ENCODE measurements at places on chromosomes 6 and 20. TPM values are rescaled to one million over a fixed set of nuclear protein-coding genes. Genes with fewer than 3 reads are reported as not detected.

C6orf15 gene
- polyA plus RNA-seq = not detected

PTK6 gene
- 0.07 TPM for polyA plus RNA-seq

LY6G6F gene
- polyA plus RNA-seq = not detected

KCNQ5 gene
- polyA plus RNA-seq = 0.68 TPM

CDH26 gene
- polyA plus RNA-seq = 2.3 TPM

GNMT gene
- polyA plus RNA-seq = 2.5 TPM

PRDM13 gene
- 0.08 TPM for polyA plus RNA-seq

ULBP3 gene
- 0.56 TPM for polyA plus RNA-seq

KATNA1 gene
- polyA plus RNA-seq = 19.1 TPM

CPXM1 gene
- polyA plus RNA-seq = 17.0 TPM

GRIK2 gene
- 0.73 TPM for polyA plus RNA-seq

CLIC5 gene
- 0.12 TPM for polyA plus RNA-seq
